ENCODE measurements at places on chromosomes 2 and 18.
A peak's percentile ranks its signal among the peaks of the same experiment; 100 is the strongest.

- no peak for DNase-seq
Measured at GRCh38 chr2:64768491-64769005, 114.8 kb upstream of the SERTAD2 start.

GRCh38 chr18:66219817-66220216, 384.1 kb downstream of the CDH19 start:
- no peak for DNase-seq

GRCh38 chr2:240918258-240919091, 12.3 kb downstream of the CROCC2 start:
- no peak for DNase-seq

DNA sequence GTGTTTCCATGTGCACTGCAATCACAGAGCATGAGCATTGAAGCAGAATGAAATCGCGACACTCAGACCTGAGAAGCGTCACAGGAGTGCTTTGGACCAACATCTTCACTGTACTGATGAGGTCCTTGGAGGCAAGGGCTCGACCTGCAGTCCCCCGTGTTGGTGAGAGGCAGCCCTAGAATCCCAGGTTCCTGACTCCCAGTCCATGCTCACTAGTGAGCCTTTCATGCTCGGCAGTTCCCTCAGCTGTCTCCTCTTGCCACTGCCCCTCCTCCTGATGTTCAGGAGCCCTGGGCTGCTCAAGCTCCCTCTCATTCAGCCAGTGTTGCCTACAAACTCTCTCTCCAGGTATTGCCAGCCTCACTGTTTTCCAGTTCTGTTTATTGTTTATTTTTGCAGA, 291.4 kb downstream of the DYSF start:
- no peak for DNase-seq

DNA sequence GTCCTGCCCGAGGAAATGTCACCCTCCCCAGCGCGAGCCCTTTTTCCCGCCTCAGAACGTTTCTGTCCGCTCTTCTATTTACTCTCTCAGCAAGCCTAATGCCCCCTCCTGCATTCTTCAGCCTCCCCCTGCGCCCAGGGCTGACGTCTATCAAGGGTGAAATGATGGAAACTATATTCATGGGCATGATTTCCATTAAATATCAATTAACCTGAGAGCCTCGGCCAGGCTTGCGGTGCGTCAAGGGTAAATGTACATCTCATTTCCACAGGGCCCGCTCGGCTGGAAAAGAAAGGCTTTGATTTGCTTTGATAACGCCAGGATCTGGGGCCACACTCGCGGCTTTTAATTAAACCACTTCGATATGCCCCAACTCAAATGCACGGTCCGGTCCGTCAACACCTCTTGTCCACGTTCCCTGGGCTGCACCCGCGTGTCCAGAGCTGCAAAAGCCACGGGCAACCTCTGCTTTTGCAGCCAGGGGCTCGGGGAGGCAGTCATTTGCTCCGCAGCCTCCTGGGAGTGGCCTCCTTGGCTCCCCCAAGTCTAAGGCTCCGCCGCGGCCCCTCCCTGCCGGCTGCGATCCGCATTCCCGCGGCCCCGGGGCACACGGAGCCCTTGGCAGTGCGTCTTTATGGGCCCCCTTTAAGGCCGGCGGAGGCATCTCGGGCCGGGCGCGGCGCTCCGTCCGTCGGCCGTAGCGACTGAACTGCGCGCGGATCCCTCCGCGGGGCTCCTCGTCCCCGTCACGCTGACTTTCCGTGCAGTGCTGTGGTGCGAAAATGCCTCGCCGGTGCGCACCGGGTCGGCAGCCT, at the start of gene HOXD8:
Gene HOXD8, plus strand, starts transcription at position 724 of the 815 bp plus-strand sequence. CDS start 662 bp downstream, outside the sequence.
- DNase-seq: peak; percentile 88

DNA sequence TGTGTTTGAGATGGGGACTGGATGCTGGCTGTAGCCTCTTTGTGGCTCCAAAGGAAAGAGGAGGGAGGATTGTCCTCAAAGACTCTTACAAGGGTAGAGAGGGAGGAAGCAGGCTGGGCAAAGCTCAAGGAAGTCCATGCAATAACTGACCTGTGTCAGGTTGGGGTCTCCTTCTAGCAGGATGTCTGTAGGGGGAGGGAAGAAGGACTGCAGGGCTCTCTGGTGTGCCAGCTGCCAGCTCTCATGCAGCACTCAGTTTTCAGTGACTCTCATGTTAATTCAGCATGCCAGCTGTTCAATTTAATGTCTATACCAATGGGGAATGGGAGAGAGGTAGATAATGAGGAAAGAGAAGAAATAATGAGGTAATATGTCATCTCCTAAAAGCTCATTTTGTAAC, 85.3 kb upstream of the RANBP2 start:
- DNase-seq: no peak

DNA sequence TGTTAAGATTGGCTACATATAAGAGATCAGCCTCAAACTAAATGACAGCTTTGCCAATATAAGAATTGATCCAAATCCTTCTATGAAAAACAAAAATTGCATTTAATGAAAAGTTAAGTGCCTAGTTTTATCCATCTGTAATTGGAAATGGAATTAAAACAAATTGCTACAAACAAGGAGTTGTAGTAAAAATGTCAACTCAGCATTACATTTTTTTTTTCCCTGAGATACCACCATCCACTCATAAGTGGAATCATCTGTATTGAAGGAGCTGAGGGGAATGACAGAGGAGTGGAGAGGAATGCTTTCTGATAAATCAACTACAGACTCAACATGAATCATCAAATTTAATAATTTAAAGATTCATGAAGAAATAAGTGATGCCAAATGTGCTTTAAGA, 601.8 kb downstream of the TMEM182 start:
- no peak for DNase-seq

GRCh38 chr2:55364189-55365055, 55.2 kb downstream of the CCDC88A start:
- DNase-seq: peak; percentile 98

DNA sequence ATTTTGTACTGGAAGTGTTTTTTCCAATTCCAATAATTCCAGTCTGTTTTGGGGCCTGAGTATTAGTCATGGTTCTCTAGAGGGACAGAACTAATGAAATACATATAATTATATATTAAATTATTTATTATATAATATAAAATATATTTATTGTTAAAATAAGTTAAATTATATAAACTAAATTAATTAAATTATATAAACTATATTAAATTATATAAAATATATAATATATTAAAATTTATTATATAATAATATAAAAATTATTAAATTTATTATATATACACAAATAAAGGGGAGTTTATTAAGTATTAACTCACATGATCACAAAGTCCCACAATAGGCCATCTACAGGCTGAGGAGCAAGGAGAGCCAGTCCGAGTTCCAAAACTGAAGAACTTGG, 253.4 kb upstream of the NETO1 start:
- no peak for DNase-seq

DNA sequence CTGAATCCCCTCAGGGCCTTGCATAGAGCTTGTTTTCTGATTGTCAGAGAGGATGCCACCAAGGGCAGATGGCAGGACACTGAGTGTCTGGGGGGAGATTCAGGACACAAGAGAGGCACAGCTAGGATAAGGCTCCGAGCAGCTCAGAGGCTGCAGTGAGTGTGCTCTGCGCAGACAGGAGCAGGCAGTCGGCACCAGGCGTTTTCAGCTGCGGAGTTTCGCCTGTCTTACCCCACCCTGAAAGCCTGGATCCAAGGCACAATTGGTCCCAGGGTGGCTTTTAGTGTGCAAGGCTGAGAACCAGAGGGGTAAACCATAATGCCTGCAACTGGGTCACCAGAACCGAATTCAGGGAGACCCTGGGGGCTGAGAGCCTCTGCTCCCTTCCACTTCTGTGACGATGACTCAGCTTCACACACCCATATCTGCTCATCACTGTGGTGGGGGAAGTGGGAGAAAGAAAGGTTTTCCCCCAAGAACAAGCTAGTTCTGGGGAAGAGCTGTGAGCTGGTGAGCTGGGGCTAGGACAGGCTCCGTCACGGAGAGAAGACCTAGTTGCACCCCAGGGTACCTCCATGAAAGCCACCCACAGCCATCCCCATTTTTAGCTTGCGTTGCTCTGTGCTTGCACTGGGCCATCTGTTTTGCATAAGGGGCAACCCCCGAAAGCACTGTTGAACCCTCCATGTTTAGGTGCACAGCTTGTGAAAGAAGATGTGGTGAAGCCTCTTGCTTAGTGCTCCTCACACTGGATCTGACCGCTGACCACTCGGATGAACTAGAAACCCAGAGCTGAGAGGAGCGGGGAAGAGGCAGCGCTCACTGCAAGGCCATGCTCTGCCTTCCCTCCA, 173.7 kb downstream of the CELF4 start:
- DNase-seq: no peak

DNA sequence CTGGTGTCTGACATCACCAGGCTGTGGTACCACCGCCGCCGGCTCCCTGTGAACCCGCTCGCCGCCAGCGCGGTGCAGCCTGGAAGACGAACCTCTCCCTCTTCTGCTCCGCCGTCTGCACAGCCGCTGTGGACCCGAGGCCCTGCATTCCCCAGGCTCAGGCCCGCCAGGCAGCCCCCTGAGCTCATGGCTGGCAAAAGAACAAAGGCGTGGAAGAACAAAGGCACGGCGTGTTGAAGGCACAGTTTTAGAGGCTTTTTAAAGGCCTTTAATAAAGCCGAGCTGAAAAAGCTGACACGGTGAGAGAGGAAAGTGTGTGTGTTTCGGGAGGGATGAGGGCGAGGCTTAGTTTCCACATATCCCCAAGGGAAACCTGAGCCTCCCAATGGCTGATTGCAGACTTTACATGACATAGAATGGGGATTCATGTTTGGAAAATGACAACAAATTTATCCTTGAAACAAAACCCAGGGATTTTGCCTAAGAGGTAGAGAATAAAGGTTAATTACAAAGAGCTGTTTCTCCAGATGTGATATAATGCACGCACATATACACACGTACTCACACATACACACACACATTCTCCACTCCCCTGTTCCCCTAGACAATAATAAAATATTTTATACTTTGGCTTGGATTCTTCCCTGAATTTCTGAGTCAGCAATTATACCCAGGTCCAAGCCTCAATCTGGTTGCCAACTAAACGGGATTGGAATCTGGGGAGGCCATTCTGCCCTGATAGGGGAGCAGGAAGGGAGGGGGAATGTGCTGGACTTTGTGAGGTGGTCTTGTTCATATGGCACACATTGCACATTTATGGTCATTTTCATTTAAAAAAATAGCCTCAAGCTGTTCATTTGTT, 39.7 kb downstream of the RFX8 start:
- DNase-seq: peak; percentile 82

- DNase-seq: peak; percentile 94
Measured at GRCh38 chr2:233426619-233427342, 72.5 kb downstream of the DGKD start.

DNA sequence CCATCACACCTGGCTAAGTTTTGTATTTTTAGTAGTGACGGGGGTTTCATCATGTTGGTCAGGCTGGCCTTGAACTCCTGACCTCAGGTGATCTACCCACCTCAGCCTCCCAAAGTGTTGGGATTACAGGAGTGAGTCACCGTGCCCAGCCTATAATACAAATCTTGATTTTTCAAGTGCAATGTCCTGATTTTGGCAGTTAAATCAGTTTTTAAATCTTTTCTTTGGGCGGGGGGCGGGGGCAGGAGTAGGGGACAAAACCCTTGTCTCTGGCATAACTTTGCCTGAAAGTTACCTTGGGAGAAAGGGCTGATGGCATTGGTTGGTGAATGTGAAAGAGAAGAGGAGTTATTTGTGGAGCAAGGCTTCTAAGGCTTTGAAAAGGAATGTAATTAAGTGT, 12.3 kb downstream of the GALNT1 start:
- no peak for DNase-seq

DNA sequence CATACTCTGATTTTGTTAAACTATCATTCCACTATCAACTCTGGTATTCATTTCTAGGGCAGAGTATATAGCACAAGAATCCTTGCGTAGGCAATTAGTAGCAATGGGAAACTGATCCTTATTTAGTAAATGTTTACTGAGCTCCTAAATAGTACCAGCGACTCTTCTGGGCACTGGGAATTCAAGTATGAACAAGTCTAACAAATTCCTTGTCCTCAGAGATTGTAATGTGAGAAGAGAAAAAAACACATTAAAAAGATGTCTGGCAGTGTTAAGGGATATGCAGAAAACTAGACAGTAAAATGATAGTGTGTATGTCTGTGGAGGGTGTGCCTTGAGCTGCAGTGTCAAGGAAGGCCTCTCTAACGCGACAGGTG, 721 bp downstream of the METTL5 start:
- no peak for DNase-seq

- DNase-seq: peak; percentile 81
Measured at GRCh38 chr2:38115216-38116032, 39.5 kb upstream of the CYP1B1 start.

GRCh38 chr2:119233326-119234020, 9.8 kb downstream of the STEAP3 start:
- DNase-seq: peak; percentile 78

DNA sequence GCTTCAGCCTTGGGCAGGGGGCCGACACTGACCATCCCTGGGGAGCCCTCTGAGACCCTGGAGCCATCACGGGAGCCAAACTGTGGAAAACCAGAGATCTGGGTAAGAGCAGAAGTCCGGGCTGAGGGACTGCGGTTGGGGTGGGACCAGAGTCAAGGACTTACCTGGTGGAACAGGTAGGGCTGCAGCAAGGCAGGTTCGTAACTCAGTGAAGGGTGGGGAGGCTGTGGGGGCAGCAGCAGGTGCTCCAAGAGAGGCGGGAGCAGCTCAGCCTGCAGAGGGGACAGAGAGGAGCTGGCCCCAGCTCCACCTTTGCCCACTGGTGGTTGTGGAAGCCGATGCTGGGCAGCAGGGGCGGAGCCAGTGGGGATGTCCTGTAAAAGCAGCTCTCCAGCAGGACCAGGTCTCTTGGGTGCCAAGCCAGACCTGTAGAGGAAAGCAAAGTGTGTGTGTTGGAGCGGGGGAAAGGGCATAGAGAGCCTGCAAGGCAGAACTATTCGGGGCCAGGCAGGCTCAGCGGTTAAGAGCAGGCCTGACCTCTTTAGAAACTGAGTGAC, 6.7 kb downstream of the PTPRN start:
- DNase-seq: no peak

- peak; percentile 72 for DNase-seq
Measured at GRCh38 chr18:12391487-12392165, 14.6 kb upstream of the AFG3L2 start.

DNA sequence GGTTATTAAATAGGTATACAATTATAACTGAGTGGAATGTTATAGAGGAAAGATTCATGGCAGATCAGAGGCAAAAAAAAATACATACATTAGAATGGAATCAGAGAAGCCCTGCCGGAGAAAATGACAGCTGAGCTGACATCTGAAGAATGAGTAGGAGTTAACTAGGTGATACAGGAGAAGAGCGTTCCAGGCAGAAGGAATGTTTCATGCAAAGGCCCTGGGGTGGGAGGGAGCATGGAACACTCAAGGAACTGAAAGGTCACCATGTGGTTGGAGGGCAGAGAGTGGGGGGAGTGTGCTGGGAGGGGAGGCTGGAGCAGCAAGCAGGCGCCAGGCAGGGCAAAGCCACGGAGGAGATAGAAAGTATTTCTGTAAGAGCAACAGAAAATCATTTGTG, 31.6 kb upstream of the CDK5R2 start:
- no peak for DNase-seq

All from fibroblast of mammary gland (primary cell).